Posterior vena cava (tissue), 2 donors: ENCODE measurements at places on chromosomes 5 and 9. TPM values are rescaled to one million over a fixed set of nuclear protein-coding genes. Genes with fewer than 3 reads are reported as not detected.

DNA sequence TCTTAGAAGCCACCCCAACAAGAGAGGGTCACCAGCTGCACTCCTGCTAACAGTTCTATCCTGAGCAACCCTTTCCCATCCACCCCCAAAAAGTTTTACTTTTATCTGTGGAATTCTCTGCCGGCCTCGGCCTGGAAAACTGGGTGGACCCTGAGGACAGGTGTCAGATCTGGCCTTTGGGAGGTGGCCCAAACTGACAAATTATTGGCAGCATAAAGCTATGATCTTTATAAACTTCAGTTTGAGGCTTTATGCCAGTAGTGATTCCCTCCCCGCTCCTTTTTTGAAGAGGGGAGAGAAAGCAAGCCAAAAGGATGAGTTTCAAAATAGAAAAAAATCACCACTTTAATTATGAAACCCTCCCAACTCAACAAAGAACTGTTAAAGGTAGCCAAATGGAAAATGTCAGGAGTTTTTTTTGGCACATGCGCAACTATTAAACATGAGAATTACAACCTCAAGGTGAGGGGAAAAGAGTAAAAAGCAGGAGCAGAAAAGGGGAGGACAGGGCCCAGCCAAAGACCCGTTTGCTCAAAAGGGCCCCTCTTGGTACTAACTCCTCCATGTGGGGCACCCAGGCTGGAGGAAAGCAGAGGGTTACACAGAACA is 49.4 kb downstream of the FBXW11 start:
- no peak for DNase-seq

GRCh38 chr5:136004436-136004835 is 24.4 kb upstream of the TGFBI start:
- DNase-seq: no peak

DNA sequence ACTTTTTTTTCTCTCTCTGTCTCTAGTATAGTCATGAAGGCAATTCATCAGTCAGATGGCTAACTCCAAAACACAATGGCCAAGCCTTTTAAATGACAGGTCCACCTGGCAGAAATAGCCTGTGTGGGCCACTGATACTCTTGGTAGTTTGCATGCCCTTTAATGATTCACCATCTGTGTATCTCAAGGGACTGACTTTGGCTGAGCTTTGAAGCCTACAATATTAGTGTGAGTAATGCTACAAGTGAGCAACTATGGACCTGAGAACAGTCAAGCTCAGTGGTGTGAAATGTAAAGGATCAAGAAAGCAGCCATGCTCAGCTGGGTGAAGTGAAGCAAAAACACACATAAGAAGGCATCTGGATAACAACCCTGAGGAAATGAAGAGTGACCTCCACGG is 506.9 kb downstream of the TLE1 start:
- DNase-seq: no peak

DNA sequence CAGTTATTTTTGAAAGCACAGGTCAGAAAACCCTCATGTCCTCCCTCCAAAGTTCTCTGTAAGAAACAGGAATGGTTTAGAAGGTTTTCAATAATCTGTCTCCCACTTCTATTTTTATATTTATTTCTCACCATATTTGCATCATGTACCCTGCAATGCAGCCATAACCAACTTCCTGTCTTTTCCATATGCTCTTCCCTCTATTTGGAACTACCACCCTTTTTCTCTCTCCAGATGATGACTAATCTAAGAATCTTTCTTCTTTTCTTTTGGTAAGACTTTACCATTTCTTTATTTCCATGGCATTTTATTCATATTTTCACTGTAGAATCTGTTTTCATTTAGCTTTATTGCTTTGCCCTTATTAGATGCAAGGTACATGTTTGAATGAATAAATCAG is 33.9 kb downstream of the MAN2A1 start:
- no peak for DNase-seq

DNA sequence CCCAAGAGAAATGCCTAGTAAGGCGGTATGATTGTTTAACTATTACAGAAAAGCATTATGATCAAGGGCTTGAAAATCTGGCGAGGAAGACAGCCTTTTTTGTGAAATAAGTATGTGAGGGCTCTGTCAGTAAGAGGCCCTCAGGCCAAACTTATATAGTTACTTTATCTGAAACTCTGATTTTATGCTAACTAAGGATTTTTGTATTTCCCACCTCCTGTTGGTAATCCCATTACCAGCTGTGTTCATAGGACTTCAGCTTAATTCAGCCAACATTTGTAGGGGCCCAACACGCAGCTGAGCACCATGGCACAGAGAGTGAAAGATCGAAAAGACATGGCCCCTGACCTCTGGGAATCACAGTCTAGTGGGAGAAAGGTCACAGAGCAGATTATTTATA is 318.3 kb upstream of the WWC1 start:
- DNase-seq: no peak

GRCh38 chr9:110255463-110256379 is 586 bp downstream of the TXN start:
- peak; percentile 87 for DNase-seq

DNA sequence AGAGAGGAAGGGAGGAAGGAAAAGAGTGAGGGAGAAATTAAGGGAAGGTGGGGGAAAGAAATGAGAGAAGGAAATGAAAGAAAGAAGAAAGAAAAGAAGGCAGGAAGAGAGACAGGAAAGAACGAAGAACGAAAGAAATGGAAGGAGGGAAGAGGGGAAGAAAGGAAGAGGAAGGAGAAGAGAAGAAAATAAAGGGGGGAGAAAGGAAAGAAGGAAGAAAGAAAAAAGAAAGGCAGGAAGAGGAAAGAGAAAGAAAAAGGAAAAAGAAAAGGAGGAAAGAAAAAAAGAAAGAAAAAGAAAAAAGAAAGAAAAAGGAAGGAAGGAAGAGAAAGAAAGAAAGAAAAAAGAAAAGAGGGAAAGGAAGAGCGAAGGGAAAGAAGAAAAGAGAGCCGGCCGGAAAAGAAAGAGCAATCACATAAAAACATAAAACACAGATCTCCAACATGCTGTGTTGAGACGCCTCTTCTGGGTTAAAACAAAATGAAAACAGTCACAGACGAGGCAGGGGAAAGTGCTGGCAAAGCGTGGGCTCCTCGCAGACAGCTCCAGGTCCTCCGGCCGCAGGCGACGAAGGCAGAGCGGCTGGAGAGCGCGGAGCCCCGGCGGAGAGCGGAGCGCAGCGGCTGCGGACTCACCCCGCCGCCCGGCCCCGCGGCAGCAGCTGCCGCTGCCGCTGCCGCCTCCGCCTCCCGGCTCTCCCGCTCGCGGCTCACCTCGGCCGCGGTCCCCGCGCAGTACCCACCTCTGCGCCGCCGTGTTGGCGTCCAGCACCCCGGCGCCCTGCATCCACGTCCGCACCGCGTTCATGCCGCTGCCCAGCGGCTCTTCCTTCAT is 896 bp downstream of the EBF1 start:
- DNase-seq: peak; percentile 79

DNA sequence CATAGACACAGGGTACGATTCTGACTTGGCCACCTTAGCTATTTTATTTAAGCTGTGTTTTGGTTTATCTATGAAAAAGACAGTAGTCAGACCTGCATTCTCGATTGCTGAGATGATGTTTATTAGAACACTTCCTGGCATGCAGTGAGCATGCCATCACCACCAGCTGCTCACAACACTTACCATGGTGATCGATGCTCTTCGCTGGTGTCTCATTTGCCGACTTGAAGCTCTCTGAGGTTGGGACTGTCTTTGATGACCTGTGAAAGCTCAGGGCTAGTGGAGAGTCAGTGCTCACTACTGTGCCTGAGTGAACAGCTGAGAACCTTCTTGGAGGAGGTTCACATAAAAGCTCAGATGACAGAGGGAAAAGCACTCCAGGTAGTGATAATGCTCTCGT is 4.4 kb upstream of the C9orf153 start:
- DNase-seq: no peak

The IFNA13 gene
- total RNA-seq: not detected

The PCDHGB7 gene
- total RNA-seq: 12.2 TPM

The IQGAP2 gene
- total RNA-seq: 15.0 TPM

The PPP2R2B gene
- total RNA-seq: 53.1 TPM

The ADAMTS6 gene
- 14.4 TPM for total RNA-seq

The SPATA31D4 gene
- total RNA-seq: not detected

The NUDT12 gene
- total RNA-seq: 10.1 TPM
